Brain microvascular endothelial cell (primary cell): ENCODE measurements at places on chromosomes 3 and 15.
A peak's percentile ranks its signal among the peaks of the same experiment; 100 is the strongest.

DNA sequence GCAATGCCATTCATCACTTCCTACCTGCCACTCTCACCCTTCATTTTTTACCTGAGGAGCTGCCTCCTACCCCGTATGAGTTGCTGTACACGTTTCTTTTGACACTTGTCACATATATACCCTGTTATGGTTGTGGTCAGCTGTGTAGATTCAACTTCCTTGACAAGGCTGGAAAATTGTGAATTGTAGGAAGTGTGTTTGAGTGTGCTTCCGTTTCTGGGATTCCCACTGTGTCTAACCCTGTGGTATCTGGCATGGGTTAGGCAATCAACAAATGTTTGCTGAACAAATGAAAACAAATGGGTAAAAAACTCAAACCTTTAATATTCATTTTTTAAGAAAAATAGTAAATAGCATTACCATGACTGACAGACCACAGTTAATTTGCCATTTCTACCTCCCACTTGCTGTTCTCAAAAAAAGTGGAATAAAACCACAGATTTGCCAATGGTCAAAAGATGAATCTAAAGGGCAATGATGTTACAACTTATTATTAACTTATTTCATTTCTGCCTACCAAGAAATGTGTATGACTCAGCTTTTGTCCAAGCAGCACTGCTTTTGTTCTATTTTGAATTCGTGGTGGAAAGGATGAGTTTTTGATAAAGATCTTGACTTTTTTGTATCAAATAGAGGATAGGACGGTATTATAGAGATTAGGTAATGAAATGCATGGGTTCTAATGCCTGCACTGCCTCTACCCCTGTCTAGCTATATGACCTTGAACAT is 404.6 kb downstream of the LPP start:
- peak; percentile 31 for DNase-seq

GRCh38 chr3:31848163-31848818 is 132.8 kb downstream of the OSBPL10 start:
- no peak for DNase-seq

DNA sequence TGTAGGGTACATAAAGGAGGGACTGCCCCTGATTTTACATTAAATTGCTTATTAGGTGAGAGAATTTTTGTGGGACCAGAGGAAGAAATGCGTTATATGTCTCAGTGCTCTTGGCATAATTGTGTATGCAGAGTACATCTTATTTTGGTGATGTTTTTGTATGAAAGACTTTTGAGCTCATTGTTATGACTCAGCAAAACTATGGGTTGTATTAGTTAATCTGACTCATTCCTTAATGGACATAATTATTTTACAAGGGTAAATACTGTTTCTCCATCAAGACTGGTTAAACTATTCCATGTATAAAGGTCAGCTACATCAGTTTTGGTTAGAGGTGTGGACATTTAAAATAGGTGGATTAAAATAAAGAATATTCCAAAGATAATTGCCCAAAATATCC is 156.8 kb downstream of the ALCAM start:
- DNase-seq = no peak

DNA sequence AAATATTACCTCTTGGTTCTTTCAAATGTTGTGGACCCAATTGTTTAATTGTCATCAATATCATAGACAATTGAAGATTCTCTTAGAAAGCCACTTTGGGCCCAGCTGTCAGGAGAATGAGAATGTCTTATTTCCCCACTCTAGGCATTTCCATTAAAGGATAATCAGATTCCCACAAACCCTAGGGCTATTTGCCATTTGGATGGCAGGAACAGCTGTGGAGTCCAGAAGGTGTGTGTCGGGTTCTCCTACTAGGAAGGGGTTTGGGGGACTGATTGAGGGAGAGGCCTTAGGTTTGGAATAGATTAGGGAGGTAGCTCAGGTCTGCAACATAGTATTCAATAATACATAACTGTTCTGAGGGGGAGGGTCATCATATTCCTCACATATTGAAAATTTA is 35.2 kb upstream of the PLSCR5 start:
- DNase-seq = no peak

DNA sequence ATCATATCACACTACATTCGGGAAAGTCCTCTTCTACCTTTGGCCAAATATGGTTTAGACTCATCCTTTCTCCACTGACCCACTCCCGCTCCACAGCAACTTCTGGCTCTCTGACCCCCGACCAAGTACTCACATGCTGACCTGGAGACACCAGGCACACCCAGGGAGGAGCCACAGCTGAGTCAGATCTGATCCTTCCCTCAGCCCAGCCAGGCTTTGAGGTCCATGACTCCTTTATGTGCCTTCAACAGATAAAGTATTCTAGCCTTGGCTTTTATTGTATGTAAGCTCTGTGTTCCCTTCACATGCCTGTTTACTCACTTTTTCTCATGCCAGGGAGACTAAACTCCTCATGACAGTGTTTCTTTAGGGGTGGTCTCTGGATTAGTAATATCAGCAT is 166.9 kb upstream of the UMPS start:
- peak; percentile 47 for DNase-seq

DNA sequence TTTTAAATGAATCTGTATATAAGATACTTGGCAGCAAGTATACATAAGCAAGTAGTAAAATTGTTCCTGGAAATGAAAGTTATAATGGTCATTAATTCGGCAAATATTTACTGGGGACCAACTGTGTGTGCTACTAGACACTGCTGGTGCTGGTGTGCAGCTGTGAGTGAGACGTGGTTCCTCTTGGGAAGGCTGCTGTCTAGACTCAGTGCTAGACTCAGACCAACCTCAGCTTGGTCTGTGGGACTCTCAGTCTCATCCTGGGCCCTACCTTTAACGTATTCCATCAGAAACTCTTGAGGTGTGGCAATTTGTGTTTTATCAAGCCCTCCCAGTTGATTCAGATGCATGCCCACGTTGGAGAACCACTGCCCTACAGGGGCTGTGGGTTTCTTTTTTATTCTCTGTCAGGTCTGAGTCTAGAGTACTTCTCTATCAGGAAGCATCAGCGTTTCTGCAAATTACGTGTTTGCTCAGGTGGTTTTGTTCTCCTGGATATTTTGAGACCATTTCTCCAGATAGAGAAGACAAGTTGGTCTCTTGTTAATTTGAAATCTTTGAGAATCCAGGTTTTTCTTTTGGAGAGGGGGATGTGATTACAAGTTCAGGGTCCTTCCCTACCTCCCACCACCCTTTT is 6.8 kb downstream of the TLNRD1 start:
- no peak for DNase-seq

DNA sequence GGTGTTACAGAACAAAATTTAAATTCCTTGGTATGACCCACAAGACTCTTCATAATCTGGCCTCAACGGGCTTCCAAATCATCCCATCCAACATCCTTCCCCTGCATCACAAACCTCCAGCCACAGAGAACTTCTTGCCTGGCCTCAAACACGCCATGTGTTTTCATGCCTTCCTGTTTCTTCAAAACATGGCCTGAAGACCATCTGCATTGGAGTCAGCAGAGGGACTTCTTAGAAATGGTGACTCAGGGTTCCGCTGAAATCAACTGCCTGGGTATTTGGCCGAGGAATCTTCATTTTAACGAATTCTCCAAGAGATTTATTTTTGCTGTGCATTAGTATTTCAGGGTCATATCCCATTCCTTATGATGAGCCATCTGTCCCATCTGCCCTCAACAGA is 138.1 kb upstream of the RAP2B start:
- no peak for DNase-seq

GRCh38 chr3:77931255-77932009 is 891.5 kb downstream of the ROBO2 start:
- no peak for DNase-seq

- no peak for DNase-seq
Observed at GRCh38 chr3:186299327-186299726, 62.7 kb downstream of the DGKG start.

DNA sequence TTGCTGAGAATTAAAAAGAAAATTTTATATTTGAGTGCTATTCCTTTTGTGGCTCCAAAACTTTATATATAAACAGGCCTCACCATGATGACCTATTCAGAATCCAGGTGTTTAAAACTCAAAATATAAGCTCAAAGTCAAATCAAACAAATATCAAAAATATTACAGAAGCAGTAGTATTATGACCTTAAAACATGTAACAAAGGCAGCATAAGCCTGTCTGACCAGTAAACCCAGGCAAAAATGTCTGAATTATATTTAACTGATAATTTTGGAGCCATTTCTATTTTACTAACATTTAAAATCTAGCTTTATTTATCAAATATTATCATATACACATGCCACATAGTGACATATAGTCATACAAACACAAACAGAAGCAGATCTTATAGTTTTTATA is 6.4 kb upstream of the NOX5 start:
- no peak for DNase-seq

DNA sequence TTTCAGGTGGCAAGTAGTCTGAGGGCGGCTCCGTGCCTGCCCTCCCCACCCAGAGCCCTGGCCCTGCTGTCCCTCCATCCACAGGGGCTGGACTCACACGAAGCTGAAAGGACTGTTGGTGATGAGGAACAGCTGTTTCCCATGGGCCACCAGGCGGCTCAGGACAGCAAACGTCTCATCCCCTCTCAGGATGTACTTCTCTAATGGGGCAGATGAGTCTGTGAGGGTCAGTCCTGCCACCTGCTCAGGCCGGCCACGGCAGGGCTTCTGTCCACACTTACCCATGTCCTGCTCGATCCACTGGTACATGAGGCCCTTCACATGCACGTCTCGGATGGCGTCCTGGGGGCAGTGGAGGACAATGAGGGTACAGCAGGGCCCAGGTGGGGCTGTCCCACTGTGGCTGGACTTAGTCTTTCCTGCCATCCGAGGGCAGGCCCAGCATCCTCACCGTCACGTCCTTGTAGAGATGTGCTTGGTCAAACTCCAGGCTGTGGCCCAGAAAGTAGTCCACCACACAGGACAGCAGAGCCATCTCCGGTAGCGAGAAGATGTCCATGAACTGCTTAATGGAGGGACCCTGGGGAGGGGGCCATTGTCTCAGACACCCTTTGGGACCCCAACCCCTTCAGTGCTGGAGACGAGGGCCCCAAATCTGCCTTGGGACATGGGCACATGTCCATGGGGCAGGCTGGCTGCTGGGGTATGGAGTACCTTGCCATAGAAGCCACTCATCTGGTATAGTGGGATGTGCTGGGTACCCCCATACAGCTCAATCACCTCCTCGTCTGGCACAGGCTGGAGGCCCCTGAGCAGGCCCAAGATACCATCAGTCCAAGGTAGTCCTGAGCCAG is 5.7 kb downstream of the NT5DC2 start:
- DNase-seq = no peak

DNA sequence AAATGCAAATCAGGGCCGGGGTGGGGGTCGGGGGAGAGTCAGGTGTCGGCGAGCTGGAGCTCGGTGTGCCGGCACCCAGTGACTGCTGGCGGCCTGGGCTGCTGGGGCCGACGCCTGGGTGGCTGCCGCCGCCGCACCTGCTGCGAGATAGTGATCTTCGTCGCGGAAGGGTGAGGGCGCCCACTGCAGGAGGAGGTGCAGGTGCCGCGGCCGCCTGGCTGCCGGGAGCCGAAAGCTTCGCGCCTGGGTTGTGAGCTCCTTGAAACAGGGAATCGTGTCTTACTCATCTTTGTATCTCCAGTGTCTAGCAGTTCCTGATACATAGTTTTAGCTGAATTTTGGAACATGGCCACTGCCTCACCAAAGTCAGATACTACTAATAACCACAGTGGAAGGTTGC is 64.0 kb upstream of the CPOX start:
- peak; percentile 2 for DNase-seq

- DNase-seq = peak; percentile 19
Observed at GRCh38 chr3:129795186-129796010, 98.1 kb downstream of the TMCC1 start.

DNA sequence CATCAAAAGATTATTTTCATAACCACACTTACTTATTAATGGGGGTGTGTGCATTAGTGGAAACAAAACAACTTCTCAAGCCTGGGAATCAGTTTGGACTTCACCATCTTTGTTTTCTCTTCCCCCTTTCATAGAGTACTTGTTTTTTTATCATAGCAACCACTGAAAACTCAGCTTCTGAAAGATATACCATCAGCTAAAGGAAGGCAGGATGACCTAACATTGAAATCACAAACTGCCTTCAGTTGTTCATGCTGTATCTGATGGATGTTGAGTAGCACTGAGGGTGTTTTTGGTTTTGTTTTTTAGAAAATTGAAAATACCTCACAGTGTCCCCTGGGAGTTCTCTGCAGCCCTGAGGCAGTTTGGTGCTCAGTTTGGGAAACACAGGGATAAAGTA is 46.5 kb downstream of the NEK10 start:
- DNase-seq = no peak

DNA sequence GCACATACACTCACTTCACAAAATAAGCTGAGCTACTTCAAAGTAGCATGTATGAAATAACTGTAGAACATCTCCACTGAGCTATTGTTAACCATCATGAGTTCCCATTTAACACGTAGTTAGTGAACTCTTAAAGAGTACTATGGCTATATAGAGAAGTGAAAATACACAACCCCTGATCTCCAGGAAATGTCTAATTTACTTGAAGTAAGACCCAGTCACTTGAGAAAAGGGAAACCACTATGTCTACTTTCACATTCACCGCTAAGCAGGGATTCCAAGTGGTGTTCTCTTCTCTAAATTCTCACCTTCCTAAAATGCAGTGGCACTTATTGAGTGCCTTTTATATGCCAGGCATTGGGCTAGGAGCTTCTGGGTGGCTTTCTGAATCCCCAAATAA is 35.0 kb upstream of the COLQ start:
- no peak for DNase-seq

DNA sequence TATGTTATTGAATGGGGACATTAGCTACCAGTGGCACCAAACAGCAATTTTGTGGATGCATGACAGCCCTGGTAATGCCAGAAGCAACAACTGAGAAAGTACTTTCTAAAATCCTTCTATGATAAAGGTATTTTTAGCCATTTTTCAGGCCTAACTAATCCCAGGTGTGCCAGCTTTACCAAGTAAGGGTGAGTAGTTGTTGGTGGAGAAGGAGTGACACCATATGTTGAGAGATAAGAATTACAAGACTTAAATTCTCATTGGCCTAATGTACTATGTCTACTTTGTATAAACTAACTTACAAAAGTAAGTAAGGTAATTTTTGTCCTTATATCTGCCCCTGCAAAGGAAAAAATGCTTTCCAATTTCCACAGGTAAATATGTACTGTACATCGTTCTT is 4.1 kb upstream of the COX17 start:
- DNase-seq = no peak

DNA sequence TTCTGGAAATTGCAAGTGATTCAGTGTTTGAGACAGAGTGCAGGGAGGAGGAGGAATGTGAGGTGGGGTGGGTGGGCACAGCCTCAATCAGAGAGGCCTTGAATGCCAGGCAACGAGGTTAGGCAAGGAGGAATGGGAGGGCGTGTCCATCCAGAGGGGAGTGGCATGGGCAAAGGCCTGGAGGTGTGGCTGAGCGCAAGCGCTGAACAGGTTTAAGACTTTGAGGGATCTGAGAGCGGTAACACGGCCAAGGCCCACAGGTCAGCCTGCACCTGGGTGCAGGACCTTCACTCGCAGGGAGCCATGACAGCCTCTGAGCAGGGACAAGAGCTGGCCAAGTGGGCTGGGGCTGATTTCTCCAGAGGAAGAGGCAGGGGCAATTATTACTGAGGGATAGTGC is 125.9 kb downstream of the TPRA1 start:
- DNase-seq = no peak

GRCh38 chr3:157906627-157907026 is 199.6 kb downstream of the SHOX2 start:
- no peak for DNase-seq
